ENCODE measurements at places on chromosomes 1 and 21.
A peak's percentile ranks its signal among the peaks of the same experiment; 100 is the strongest.

- no peak for DNase-seq
These were observed 39.9 kb downstream of the ODF2L start for GRCh38 chr1:86356247-86356646.

DNA sequence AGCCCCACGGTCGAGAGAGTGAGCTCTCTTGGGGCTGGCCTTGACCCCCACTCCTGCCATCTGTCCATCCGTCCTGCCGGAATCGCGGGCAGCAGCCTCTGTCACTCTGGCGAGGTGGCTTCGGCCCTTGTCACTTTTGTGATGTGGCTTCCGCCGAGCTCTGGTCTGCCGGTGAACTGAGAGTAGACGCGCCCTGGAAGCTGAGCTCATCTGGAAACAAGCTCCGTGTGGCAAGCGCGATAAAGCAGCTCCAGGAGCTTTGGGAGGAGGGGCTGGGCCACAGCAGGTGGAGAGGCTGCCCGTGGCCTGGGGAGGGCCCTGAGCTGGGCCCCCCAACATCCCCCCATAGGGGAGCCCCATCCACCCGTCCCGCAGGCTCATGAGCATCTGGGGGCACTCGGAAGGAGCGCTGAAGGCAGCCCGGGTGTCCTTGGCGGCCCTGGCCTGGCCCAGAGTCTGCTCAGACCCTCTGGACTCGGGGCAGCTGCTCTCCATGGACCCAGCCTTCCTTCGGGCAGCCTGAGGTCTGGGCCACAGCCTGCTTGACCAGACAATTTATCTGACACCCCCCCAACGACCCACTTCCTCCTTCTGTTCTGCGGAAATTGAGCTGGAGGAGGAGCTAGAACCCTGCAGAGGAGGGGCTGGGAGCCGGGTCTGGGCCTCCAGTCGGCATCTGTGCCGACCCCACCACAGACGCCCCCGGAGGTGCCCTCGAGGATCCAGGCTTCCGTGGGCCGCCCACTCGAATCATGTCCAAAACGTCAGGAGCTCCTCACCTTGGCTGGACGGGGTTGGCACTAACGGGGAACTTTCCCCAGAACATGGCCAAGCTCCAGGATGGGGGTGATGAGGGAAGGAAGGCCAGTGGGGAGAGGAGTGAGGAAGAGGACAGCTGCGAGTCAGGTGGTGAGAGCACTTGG, 59.1 kb downstream of the SLC19A1 start:
- DNase-seq = no peak

GRCh38 chr1:162299018-162299417, 77.6 kb downstream of the SPATA46 start:
- DNase-seq = no peak

GRCh38 chr1:87539147-87539546, 210.5 kb downstream of the LMO4 start:
- no peak for DNase-seq

DNA sequence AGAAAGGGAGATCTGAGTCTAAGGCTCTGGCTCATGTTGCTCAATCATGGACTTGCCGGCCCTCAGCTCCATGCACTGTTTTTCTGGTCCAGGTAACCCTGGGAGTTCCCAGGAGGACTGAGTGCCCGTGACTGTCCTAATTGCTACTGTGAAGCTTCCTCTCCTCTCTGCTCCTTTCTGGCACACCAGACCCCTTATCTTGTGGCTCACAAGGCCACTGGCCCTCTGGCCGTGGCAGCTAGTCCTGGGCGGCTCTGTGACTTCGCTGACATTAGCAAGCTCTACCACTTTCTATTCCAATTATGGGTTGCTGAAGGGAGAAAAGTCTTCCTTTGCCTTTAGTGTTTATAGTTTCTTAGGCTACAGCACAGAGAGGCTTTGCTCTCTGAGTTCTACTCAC, 380.2 kb downstream of the RWDD3 start:
- no peak for DNase-seq

GRCh38 chr1:76374086-76374485, 299.5 kb downstream of the ST6GALNAC3 start:
- DNase-seq = no peak

DNA sequence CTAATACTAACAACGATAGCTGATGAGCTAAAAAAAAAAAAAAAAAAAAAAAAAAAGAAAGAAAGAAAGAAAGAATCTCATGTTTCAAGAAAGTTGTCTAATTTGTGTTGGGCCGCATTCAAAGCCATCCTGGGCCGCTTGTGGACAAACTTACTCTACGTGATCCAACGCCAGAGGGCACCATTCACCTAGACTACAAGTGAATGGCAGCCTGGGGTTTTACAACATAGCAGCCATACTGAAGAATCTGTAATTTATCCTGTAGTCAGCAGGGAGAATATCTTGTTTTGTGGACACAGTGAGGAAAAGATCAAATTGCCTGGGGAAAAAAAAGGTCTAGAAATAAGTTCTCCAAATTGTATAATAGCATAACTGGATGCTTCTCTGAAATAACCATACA, 47.0 kb downstream of the CYP2J2 start:
- DNase-seq = peak; percentile 19

DNA sequence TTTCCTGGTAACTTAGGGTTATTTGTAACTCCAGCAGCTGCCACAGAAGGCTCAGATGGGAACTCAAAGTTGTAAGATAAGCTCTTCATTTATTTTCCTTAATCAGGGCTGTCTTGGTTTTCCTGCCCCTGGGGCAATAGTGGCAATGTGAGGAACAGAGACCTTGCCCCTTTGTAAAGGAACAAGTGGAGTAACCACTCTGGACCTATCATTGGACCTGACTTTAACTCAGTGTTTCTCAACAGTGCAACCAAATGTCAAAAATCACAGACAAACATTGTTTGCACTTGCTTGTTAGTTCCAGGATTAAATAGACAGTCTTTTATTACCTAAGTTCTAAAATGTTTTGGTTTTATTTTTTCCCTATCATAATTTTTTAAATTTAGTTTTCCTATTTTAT, 2.8 kb upstream of the FMO3 start:
- no peak for DNase-seq

DNA sequence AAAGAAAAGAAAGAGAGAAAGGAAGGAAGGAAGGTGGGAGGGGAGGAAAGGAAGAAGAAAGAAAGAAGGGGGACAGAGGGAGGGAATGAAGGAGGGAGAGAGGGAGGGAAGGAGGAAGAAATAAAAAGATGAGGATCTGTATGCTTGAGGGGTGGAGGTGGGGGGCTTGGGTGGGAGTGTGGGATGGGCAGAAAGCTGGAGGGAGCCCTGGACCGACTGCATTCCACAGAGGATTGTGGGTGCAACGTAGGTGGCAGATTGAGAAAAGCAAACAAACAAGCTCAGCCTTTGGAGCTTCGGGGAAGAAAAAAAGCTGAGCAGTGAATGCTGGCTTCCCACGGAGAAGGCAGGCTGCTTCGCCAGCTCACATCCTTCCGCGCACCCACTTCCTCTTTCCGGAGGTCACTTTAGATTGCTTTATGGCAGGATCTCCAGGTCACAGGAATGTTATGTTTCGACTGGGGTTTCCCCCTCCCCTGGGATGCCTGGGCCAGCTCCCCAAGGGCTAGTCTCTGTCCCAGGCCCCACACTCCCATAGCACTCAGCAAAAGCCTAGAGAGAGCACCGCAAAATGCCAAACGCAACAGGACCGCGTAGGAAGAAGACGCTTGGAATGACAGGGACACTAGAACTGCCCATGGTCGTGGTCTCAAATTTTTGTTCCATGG, 20.7 kb upstream of the LGALS8 start:
- no peak for DNase-seq

DNA sequence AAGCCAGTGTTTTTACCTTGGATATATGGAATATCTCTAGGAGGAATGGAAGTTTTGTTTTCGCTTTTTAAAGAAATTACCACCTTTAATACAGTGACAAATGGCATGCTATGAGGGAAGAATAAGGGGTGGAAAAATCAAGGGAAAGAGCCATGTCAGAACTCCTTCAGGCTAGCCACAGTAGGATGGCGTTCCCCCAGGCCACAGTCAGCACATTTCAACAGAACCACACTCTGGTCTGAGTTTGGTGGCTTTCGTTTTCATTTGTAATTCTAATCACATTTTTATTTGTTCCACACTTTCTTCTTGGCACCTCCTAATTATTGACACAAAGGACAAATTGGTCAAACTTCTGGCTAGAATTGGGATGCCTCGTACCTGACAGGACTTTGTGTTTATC, 60.3 kb upstream of the RCOR3 start:
- no peak for DNase-seq

DNA sequence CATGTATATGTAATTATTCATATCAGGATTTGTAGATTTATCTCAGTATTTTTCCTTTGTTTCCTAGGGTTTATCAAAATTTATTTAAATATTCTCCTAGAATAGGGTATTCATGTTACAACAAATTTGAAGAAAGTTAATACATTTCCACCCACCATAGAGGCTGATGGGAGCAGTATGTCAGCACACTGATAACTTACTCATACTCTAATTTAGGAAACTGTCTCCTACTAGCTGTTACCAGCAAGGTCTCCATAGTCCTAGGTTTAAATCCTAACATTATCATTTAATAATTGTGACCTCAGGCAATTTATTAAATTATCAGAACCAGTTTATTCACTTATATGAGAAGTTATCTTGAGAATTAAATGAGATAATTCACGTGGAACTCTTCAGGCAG, 127.0 kb downstream of the USP25 start:
- no peak for DNase-seq

GRCh38 chr21:26832546-26832945, 12.7 kb downstream of the ADAMTS1 start:
- DNase-seq = no peak

- no peak for DNase-seq
These were observed 310.0 kb downstream of the LMO4 start for GRCh38 chr1:87638636-87639035.

DNA sequence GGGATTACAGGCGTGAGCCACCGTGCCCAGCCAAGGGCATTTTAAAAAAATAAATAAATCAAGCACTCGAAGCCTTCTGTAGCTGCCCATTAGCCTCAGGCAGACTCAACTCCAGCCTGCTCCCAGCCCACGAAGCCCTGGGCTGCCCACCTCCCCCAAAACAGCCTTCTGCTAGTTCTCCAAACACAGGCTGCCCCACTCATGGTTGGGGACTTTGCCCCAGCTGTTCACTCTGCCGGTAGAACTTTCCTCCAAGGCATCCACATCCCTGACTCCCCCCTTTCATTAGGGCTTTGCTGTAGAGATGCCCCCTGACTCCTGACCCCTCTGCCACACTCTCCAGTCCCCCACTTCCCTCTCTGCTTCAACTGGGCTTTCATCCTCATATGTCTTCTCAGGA, 29.7 kb upstream of the LAPTM5 start:
- DNase-seq = no peak

DNA sequence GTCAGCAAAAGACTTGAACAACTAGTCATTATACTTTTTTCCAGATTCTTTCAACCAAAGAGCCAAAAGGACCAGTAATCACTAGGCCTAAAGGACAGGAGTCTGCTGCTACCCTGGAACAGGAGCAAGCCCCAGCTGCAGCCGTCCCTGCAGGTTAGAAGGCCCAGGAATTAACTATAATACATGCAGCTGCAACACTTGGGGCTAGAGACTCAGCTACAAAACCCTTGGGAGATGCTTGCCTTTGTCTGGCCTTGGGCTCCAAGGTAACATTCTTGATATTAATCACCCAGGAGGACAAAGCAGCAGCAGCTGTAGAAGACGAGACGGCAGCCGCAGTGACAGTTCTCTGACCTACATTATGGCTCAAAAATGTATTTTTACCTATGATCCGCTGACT, 841.2 kb upstream of the ADGRL4 start:
- DNase-seq = no peak

DNA sequence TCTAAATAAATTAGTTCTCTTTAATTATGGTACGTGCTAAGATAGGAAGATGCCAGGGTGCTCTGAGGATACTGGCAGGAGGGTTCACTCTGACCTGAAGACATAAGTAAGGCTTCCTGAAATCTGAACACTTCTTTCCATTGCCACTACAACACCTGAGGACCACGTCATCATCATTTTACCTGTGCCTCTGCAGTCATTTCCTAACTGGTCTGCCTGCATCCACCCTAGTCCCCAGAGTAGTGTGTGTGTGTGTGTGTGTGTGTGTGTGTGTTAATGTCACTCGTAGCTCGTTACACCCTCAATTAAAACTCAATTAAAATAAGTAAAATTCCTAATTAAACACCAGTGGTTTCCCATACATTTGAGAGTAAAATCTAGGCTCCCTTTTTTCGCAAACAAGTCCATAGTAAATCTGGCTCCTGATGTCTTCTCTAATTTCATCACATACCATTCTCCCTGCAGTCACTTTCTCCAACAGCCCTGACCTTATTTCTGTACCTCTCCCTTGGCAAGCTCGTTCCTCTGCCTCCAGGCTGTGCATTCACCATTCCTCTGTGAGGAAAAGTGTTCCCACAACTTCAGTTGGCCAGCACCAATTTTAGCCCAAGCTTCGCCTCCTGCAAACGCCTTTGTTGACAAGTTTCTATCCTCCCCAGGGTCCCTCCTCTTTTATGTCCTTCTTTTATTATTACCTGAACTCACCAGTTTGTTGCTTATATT, 8.7 kb downstream of the IL12RB2 start:
- no peak for DNase-seq

- DNase-seq = no peak
These were observed 20.8 kb upstream of the SCYL3 start for GRCh38 chr1:169914531-169914930.

- DNase-seq = no peak
These were observed 199.3 kb upstream of the JUN start for GRCh38 chr1:58983162-58983561.

- DNase-seq = no peak
These were observed 68.8 kb upstream of the ACOT11 start for GRCh38 chr1:54479251-54479650.

GRCh38 chr1:8825985-8826481, 8.6 kb upstream of the RERE start:
- DNase-seq = no peak

- no peak for DNase-seq
These were observed 17.8 kb upstream of the SSX2IP start for GRCh38 chr1:84708031-84708430.

DNA sequence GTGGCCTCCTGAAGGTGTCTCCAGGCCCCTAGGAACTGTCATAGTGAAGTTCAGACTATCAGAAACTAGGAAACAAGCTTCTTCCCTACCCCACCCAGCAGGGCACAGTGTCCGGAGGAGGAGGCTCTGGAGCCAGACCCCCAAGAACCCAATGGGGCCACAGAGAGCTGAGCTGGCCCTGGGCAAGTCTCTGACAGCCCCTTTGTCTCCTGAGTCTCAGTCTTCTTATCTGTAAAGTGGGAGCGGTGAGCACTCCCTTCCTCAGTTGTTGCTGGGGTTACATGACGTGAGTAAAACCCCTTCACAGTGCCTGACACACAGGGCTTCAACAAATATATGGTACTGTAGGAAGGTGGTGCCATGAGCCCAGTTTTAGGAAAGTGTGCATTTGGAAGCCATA, 675.8 kb downstream of the MATN1 start:
- DNase-seq = no peak

DNA sequence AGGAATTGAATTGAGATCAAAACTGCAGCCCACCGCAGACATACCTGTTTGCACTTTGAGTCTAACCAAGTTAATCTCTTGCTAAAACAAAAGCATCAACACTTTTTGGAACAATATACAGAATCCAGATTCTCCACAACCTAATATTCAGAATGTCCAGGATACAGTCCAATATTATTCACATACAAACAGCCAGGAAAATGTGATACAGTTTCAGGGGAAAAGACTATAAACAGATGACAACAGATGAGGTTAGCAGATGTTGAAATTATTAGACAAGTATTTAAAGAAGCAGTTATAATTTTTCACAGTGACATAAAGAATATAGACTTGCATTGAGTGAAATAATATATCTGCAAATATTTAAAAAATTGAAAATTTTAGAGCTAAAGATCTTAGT, 678.1 kb upstream of the CXADR start:
- DNase-seq = no peak
